ENCODE measurements at places on chromosomes 4 and X.

DNA sequence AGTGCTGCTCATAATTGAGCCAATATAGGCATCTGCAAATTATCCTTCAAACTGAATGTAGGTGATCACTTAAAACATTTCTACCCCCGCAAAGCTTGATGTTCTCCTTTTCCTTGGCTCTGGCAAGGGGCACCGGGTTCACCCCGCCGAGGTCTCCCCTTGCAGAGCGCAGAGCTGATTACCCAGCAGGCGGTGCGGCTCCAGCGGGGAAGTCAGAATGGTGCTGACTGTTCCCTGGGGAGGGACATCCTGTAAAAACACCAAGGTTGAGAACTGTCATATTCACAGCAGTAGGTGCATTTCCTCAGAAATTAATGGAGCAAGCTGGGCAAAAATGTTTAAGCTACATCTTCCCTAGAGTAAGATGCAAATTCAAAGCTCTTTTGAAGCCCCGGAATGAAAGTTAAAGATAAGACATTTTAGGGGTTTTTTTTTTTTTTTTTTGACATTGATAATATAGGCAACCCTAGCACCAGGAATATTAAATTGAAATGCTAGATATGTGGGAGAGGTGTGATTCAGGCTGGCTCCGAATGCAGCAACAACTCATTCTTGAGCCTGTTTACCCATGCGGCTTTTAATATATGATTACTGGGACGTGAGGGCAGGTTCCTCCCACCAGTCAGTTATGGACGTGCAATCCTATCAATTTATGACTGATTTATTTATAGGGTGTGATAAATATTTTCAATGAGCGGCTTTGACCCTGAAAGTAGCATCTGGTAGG lies 767.3 kb upstream of the TENM3 start:
- DNase-seq, result no peak

DNA sequence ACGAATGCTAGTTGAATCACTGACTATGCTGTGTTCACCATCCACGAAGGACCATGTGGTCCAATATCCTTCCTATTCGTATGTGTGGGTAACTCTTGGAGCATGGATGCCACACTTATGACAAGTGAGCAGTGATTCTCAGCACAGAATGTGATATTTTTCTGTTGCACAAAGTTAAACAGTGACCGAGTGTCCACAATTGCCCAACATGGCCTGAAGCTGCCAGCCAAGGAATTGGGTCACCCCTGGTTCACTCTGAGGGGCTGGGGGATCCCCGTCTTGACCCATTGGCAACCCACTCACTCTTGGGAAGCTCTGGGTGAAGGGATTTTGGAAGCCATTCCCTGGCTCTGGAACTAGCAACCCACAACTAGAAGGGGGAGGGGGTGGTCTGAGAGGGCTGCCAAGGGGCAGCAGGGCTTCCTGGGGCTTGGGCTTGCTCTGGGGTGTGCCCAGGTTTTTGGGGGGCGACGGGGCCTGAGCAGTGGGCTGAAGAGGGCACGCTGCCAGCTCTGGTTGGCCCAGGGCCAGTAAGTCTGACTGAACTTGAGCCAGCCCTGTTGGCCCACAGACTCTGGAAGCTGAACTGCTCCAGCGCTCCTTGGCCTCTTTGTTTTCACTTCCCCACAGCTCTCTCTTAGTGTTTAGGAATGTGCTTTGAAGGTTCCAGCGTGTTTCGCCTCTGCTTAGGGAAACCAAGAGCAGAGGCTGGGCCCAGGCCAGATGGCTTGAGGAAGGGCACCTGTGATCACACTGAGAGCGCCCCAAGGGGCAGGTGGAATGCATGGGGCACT lies 43.1 kb upstream of the BCOR start:
- no peak for DNase-seq

- peak; percentile 63 for DNase-seq
Measured at GRCh38 chrX:152907084-152907651, 9.3 kb downstream of the ZNF185 start.

DNA sequence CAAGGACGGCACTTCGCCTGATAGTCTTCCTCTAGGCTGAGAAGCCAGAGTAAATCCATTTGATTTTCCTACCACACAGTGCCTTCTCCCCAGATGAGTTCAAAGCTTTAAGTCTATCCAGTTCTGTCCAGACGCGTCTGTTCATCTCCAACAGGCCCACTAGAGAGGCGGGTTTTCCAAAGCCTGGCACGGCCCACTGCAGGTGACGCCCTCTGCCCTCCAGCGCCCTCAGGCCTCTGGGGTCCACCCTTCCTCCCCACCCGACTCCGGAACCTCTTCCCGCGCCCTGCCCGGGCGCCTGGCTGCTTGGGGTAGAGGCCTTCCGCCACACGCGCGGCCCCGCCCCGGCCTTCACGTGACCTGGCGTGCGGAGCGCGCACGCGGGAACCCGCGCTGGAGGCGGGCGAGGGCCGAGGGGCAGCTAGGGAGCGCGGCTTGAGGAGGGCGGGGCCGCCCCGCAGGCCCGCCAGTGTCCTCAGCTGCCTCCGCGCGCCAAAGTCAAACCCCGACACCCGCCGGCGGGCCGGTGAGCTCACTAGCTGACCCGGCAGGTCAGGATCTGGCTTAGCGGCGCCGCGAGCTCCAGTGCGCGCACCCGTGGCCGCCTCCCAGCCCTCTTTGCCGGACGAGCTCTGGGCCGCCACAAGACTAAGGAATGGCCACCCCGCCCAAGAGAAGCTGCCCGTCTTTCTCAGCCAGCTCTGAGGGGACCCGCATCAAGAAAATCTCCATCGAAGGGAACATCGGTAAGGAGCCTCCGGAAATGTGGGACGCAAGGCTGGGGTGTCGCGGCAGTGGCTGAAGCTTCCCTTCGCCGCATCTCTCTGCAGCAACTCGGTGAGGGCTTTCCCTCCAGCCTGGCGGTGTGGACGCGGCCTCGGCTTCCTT lies at the start of gene DCK:
TSS of gene DCK (plus strand) at position 469 of the 888 bp plus-strand sequence. CDS start at position 656, 187 bp downstream.
- peak; percentile 94 for DNase-seq

GRCh38 chrX:142884881-142885280 lies 140.8 kb upstream of the SPANXN4 start:
- DNase-seq, result no peak

DNA sequence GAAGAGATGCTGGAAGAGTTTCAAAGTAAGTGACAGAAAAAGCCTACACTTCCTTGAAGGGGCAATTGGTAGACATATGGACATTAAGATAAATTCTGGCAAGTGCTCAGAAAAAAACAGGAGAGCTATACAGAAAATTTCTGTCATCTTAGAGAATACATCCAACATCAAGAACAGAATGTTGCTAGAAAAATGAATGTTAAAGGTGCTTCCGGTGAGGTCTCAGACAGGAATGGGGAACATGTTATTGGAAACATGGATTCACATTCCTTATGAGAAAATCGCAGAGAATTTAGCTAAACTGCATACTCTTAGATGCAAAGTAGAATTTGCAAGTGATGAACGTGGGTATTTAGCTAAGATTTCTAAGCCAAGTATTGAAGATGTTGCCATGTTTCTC lies 9.5 kb downstream of the XAGE1B start:
- no peak for DNase-seq

DNA sequence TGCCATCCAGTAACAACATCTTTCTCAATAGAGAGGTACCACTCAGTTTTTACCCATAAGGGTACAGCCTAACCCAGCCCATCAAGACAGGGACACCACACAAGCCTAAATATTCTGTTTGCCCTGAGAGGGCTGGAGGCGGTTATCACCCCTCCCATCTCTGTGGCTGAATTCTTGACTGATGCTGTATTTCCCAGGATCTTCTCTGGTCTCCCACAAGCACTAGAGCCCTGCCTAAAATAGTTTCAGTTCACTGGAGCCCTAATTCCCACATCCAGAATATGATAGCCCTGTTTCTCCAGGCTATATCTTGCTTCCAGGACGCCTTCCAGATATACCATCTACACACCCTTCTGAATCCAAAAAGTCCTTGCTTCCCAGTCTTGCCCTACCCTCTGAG lies 91.6 kb upstream of the NMU start:
- DNase-seq, result no peak

- no peak for DNase-seq
Measured at GRCh38 chr4:33045334-33045733, 2325.2 kb downstream of the PCDH7 start.

GRCh38 chr4:22637306-22637705 lies 55.4 kb upstream of the GBA3 start:
- no peak for DNase-seq

GRCh38 chr4:113499166-113499565 lies 262.4 kb downstream of the CAMK2D start:
- no peak for DNase-seq

DNA sequence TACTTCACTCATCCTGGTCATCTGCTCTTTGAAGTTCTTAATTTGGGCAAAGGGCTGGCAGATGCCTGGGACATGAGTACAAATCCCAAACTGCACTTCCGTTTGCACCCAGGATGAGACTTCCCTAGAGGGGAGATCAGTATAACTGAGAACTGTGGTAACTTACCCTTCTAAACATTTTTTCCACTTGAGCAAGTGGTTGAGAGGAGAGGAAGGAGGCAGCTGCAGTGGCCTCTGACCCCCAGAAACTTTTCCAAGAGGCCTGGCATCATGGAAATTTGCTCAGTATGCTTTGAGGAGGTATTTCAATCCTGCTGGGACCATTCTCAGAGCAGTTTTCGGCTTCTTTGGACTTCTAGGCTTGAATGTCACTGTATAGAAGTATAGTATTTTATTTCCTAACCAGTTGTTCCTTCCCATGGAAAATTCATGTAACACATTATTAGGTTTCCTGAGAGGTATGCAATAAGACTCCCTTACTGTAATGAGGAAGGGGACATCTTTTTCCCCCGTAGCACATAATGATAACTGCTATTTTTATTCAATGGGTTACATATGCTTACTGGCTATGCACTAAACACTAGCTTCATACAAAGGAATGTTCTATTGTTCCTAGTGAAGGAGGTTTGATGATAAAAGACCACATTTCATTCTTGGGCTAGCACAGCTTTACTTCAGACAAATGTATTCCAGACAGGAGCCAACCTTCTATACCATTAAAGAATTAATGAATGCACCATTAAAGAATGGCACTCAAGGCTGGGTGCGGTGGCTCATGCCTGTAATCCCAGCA lies 129.3 kb downstream of the SHROOM3 start:
- no peak for DNase-seq

- DNase-seq, result no peak
Measured at GRCh38 chr4:109389369-109390114, 44.1 kb upstream of the SEC24B start.

- no peak for DNase-seq
Measured at GRCh38 chrX:50565718-50566117, 95.1 kb upstream of the DGKK start.

GRCh38 chr4:41750121-41750625 lies 1.6 kb upstream of the PHOX2B start:
- no peak for DNase-seq

DNA sequence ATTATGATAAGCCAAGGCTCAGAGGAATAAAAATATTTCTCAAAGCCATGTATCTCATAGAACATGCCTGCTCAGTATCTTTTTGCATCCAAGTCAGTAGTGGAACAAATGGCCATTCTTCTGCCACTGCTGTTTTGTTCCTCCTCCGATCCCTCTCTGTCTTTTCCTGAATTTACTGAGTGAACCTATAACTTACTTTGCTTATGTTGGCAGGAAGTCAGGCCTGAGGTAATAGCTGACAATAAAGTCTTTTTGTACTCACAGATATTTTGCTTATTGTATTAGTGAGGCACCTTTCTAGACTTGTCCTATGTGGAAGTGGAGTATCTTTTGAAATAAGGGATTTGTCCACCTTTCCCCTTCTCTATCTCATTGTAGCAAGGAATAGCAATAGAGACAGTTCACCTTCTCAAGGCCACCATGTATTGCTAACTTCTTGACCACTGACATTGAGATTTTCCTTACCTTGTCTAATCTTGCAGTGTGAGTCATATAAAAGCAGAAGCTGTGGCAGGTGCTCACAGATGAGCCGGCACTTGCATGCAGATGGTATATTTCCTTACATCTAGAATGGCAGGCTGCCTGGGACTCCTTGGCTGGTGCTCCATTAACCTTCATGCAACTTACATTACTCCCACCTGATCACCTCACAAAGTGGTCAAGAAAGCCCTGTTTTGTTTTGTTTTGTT lies 68.2 kb downstream of the AGTR2 start:
- DNase-seq, result no peak

DNA sequence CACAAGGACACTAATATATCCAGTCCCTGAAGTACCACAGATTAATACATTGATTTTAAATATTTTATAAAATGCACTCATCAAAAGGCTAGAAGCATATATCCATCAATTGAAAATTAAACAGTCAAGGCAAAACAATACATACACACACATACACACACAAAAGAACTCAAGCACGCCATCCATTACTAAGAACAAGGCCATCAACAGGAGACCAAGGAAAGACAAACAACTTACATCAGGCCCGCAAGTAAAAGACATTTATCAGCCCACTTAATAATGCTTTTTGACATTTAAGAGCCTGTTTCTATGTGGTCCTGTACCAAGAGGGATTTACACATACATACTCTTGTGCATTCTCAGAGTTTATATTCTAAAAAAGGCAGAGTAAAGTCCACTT lies 50.0 kb upstream of the ZNF827 start:
- no peak for DNase-seq

- DNase-seq, result no peak
Measured at GRCh38 chr4:132530861-132531260, 618.2 kb upstream of the PCDH10 start.

DNA sequence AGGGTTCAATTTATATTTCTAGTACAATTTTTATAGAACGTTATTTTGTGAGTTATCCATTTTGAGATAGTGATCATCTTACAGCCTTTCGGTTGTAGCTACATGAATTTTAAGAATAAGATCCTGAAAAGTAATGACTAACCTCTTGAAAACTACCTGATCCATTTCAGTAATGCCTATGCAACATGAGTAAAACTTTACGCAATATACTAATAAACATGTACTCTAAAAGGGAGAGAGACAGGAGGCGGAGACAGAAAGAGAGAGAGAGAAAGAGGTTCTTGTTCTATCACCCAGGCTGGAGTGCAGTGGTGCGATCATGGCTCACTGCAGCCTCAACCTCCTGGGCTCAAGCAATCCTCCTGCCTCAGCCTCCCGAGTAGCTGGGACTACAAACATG lies 816.1 kb downstream of the CCSER1 start:
- no peak for DNase-seq

DNA sequence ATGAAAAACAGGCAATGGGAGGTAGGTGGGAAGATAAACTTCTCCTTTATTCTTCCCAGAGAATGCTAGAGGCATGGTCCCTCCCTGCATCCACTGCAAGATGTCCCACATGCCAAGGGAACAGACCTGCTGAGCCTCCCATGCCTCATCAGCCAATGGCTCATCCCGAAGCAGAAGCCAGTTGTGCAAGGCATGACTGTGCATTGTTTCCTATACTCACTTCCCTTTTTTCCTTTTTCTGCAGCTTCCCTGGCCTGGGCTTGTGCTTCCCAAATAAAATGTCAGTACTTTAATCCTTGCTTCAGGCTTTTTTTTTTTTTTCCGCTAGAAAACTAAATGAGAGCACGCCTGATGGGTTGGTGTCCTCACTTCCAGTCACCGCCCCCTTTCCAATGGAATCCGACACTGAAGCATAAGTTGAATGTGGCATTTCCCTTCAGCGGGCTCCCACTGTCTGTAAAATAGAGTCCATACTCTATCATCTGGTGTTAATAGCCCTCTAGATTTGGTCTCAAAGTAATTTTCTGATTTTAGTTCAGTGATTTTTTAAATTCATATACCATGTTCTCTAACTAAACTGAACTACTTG lies 239.0 kb upstream of the JADE1 start:
- peak; percentile 31 for DNase-seq

GRCh38 chrX:127037159-127037558 lies 217.6 kb downstream of the PRR32 start:
- DNase-seq, result no peak

GRCh38 chr4:157048248-157048647 lies 27.7 kb upstream of the GLRB start:
- no peak for DNase-seq

GRCh38 chr4:113444386-113444785 lies 317.2 kb downstream of the CAMK2D start:
- no peak for DNase-seq

- no peak for DNase-seq
Measured at GRCh38 chr4:76579596-76580375, 144.8 kb downstream of the SHROOM3 start.

Measured in common myeloid progenitor, CD34-positive (primary cell).